Fibroblast of skin of abdomen (primary cell): ENCODE measurements at places on chromosomes 2 and 18.

GRCh38 chr18:3832025-3832638 is 382.2 kb downstream of the TGIF1 start:
- DNase-seq, result no peak

DNA sequence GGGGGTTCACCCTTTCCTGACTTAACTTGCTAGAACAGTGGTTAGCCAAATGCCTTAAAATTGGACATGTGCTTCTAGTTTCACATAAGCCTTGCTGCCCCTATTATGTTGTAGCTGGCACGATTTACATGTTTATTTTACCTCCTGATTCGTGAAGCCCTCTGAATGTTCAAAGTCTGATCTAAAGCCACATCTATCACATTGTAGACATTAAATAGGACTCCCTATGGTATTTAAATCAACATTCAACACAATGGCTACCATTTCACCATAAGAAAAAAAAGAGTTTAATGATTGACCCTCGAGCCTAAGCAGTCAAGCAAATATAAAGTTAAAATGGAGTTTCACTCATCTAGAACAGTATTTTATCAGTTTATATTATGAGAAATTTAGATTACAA is 151.5 kb downstream of the GULP1 start:
- no peak for DNase-seq

DNA sequence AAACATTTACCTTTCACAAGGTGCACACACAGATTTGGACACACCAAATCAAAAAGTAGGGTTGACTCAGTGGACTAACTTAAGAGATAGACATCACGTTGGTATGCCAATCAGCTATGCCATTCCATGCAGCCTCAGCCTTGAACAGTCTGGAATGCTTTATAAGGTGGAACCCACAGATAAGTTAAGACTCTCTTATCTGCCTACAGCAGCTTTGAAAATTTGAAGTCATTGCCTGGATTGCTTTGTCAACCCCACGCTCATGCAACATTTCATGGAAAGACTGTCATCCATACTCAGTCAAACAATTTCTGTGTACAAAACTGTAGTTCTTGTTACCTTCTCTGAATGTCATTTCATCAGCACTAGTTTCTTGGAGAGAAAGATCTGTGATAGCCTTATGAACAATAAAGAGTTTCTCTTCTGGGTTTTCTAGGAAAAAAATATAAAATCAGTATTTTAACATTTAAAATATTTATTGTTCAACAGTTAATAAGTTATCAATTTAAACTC is 1.2 kb downstream of the ERMN start:
- DNase-seq, result no peak

DNA sequence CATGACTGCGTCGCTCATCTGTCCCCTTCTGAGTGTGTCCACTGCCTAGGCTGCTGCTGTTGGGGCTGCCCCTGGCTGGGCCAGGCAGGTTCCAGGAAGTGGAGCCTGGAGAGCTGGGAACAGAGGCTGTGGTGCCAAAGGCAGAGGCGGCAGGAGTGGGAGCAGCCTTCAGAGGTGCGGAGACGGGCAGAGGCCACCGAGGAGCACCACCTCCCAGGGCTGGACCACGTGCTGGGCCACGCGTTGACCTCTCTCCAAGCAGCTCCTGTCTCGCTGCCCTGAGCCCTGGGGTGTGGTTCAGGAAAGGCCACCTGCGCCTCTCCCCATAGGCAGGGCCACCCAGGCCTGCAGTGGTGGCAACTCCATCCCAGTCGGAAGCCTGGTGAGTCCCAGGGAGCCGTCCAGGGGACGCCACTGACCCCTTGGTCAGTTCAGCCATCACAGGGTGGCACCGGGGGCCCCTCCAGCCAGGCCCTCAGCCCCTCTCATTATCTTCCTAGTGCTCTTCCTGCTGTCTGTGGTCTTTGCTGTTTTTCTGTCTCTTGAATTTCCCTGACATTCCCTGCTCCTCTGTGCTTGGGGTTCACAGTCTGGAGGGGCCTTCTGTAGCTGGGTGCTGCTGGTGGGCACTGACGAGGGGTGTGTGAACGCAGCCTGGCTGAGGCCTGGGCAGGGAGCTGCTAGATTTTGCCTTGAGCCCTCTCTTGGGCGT is 122.8 kb upstream of the HS6ST1 start:
- DNase-seq, result no peak

- DNase-seq, result no peak
Measured at GRCh38 chr2:103264058-103264768, 502.4 kb downstream of the TMEM182 start.

DNA sequence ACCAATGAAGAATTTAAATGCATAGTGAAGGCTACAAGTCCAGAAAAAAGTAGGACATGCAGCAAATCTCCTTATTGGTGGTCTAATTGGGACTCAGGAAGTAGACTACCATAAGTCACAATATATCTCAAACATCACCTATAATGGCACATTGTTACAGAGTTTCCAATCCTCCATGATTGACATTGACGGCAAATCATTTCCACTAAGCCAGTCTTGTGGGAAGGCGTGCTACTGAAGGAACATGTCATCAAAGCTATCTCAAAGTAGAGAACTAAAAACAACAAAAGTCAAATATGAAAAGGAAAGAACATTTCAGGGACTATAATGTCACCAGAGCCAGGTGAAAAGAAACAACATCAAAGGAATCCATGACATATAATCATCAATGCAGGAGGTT is 166.4 kb upstream of the PID1 start:
- no peak for DNase-seq

DNA sequence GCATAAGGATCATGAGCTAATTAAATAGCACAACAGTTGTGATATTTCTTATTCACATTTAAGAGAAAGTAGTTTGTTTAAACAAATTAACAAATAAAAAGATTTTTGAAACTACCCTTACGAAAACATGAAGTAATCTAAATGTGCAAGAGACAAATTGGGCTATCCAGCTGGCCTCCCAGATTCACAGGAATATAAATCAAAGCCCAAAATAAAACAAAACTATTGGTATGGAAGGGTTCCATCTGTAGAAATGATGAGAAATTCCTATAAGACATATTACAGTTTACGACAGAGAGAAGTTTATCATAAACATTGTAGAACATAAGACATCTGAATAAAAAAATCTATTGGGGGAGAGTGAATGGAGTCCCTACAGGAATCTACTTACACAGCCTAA is 1125.1 kb downstream of the TDRD15 start:
- no peak for DNase-seq

- DNase-seq, result peak; percentile 47
Measured at GRCh38 chr2:194750926-194751325, 906.1 kb upstream of the SLC39A10 start.

DNA sequence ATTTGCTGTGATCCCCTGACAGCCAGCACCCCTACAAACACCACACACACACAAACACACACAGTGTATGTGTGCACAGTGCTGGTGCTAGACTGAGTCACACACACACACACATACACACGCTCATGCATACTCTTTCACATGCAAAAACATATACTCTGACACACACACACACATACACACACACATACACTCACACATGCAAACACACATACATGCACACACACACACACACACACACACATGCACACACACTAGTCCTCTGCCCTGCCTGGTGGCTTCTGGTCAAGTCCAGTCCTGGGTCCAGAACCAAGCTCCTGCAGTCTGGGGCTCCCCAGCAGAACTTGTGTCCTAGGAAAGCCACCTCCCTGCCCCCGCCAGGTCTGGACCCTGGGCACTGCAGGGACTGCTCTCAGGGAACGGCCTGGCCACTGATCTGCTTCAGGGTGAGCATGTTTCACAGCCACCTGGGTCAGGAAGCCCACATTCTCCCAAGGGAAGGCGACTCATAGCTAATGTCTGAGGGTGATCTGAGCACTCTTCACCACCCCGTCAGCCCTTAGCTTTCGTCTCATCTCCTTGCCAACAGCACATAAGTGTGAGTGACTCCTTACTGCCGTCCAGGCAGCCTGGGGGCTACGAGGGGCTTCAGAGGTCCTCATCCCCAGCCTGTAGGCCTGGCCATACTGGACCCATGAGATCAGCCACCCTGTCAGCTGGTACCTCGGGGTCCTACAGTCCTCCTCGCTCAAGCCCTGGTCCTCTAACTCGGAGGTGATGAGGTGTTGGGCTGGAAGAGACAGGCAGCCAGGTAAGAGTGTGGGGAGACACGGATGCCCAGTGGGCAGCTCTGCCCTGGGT is 88.1 kb downstream of the MCFD2 start:
- DNase-seq, result peak; percentile 85

- DNase-seq, result peak; percentile 25
Measured at GRCh38 chr2:67219651-67220050, 177.5 kb upstream of the ETAA1 start.

DNA sequence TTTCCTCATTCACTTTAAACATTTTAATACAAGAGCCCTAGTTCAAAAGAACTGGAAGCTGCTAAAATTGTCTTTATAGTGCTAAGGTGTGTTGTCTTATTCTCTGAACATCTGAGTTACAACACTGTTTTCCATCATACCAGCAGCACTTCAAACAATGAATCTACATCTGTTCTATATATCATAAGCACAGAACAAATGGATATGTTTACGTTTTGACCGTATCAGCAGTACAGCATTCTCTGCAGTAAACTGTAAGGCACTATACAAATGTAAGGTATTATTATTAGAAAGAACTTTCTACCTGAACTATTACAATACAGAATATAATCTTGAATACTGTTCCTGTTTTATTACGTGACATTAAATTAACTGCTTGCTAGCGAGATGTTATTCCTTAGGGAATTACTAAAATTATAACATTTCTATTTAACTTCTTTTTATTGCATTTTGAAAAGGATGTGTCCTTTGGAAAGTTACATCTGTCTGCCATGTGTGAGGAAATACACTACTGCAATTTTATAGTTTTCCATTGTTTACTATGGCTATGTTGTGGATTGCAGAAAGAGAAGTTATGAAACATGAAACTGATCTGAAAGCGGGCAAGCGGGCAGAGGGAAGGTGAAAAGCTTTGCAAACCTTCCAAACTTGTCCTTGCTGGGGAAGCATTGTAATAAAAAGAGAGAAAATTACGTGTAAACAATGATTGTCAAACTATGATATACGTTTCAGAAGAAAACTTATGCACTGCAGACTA is 13.7 kb downstream of the NCKAP1 start:
- DNase-seq, result peak; percentile 23

- DNase-seq, result no peak
Measured at GRCh38 chr2:207849443-207849842, 79.7 kb upstream of the FZD5 start.
